ENCODE measurements at places on chromosomes 13 and 19.

DNA sequence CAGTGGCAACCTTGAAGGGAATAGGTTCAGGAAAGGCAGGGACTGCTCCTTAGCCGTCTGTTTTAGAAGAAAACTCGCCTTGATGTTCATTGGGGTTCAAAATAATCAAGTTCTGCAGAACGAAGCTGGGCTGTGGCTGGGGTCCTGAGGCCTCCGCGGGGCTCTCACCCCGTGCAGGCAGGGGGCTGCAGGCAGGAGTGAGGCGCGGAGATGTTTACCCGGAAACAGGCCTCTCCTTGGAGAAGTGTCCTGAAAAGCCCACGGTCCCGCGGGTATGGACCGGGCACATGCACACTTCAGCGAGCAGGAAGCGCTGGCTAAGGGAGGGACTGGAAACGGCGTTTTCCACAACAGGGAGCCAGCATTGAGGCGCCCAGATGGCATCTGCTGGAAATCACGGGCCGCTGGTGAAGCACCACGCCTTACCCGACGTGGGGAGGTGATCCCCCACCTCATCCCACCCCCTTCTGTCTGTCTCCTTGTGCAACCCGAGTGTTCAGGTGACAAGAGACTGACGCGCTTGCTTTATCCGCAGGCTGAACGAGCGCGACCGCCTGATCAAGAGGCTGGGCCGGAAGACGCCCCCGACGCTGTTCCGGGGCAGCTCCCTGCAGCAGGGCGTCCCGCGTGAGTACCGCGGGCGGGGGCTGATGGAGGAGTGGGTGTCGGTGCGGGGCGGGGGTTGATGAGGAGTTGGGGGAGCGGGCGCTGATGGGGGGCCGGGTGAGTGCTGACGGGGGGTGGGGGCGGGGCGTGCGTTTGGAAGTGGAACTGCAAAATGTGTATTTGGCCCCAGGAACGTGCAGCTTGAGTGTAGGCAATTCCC is 39.6 kb downstream of the SHISA2 start:
- DNase-seq, result no peak

- DNase-seq, result no peak
Observed at GRCh38 chr19:51811344-51811743, 16.4 kb downstream of the FPR3 start.

DNA sequence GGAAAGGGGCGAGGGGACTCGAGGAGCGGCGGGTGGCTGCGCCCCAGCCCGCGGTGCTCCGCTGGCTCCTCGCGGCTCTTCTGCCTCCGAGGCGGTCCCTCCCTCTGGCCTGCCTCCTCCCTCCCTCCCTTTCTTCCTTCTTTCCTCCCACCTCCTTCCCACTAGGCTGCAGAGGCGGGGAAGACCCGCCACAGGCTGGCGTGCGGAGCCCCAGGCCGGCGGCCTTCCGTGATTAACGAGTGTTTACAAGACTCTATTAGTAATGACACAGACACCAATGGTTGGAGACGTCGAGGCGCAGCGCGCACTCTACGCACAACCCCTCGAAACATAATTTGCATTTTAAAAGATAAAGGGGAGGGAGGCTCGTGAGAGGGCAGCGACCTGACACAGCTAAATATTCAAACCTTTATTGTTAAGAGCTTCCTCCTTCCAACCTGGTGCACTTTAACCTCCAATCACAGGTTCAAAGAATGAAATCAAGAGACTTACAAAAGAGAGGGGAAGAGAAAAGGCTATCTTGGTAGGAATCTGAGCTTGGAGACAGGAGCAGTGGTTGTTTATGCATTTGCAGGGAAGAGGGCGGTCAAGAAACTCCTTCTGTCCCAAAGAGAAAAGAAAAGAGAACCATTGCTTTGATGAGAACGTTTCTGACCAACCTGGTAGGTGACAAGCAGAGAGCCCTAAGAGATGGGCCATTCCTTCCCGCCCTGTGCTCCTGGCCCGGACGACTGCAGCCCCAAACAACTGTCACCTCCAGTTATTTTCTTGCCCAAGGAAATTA is at the start of gene CDX2:
CDX2 (minus strand) TSS at position 234 of the 784 bp plus-strand sequence. CDS start 309 bp downstream, outside the sequence.
- no peak for DNase-seq

DNA sequence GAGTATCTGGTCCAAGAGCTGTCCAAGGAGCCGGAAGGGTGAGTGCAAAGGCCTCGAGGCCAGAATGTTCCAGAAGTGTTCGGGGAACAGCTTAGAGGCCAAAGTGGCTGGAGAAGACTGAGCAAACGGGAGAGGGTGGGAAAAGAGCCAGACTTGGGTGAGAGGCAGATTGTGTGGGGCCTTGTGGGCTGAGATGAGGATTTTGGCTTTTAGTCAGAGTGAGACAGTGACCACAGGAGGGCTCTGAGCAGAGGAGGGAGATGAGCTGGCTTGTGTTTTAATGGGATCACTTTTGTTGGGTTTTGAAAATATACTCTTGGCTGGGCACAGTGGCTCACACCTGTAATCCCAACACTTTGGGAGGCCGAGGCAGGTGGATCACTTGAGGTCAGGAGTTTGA is 5.6 kb downstream of the NANOS2 start:
- DNase-seq, result no peak

GRCh38 chr13:107376341-107377125 is 808.6 kb upstream of the ARGLU1 start:
- DNase-seq, result no peak

DNA sequence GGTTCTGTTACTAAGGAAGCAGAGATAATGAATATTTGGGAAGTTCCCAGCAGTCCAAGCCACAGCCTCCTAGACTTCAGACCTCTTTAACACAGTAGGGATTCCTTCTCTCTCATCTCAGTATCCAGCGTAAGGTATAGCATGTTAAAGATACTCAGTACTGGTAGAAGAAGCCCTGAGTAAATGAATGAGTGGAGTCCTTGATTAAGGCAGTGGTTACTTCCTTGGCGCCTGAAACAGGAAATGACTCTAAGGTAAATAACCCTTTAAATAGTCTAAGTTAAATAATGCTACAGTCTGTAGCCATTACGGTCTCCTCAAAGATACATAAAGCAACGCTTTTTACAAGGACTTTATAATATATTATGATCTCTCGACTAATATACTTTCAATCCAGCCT is 650.8 kb upstream of the MIR17HG start:
- DNase-seq, result no peak

DNA sequence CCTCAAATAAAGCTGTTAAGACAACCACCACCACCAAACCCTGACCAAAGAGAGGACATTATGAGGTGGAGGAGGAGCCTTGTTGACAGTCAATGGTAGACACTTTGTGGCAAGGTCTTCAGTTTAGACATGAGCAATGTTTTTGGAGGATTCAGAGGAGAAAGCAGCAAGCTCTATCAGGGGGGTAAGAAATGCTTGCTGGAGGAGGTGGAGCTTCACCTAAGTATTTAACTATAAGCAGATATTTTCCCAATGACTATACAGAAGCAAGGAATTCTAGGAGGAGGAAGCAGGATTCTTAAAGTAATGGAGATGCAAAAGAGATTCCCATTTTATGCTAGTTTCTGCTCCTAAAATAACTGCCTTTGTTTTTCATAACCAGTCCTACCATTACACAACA is 74.2 kb downstream of the TRPC4 start:
- no peak for DNase-seq

DNA sequence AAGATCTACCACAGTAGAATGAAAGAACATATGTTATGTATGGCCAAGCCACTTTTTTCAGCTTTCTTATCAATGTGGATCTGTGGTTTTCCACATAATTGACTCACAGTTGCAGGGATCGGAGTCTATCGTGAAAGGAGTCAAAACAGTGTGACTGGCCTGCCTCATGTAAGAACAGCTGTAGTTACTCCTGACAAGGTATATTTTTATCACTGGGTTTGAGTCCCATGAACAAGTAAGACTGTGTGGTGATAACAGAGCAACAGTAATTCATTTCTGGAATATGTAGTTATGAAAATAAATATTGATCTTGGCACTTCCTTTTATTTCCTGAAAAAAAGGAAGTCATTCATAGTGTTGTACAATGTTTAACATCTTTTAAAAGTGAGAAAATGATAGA is 416.6 kb downstream of the KLF12 start:
- DNase-seq, result no peak

DNA sequence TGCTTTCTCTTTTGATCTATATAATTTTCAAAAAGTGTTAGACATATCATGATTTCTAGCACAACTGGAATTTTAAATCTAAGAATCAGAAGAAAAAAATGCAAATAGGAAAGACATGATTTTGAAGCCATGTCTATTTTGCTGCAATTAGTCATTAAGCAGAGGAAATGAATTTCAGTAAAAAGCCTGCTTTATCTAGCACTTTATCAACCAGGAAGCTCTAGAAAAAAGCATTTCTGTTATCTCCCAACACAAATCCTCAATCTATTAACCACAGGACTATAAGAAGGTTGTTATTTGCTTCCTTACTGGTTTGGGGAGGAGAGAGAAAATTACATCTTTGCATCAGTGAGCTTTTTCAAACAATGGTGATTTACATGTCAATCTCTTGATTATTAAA is 716.7 kb downstream of the DIAPH3 start:
- no peak for DNase-seq

Data from coronary artery (tissue), 2 donors.